GDM1 (cell line): ENCODE measurements at places on chromosomes 4 and X.

GRCh38 chr4:165201806-165202205 is 5.6 kb upstream of the KLHL2 start:
- no peak for DNase-seq

DNA sequence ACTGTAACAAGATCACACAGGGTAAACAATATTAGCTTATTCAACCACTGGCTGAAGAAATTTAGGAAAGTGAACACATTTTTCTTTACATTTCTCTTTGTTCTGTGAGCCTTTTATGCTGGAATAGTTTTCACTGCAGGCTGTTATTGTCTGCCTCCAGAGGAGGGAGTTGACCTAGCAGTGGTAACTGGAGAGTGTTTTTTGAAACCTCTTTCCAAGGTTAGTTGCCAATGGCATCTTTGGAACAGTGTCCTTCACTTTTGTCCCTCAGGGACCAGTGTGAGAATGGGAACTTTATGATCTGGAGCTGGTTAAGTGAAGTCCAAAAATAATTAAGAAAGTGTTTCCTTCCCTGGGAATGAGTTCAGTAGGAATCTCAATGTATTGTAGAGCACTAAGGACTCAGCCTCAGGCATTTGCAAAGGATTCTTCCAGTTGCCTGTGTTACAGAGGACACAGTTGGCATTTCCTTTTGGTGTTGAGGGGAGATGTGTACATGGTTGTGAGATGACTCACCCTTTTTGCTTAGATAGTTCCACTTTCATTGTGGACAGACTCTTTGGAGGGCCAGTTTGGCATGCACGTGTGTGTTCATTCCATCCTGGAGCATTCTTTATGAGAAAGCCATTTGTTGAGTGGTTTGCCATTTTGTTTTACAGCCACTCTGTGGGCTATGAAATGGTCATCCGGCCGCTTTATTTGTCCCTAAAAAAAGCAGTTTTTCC is 61.3 kb downstream of the AR start:
- DNase-seq: no peak

DNA sequence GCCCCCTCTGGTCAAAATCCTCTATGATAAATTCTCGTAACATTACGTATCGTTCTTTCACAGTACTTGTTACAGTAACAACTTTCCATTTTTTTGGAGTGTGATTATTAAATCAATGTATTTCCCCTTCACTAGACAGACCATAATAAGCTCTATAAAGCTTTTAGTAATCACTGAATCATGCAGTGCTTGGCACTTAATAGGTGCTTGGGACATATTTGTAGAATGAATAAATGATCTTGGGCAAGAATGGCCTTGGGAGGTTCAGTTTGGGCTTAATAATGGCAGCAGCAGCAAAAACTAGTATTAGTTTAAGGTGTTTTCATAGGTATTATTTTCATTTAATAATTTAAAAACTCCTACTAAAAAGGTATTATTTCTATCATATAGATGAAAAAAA is 33.4 kb upstream of the SFRP2 start:
- no peak for DNase-seq

GRCh38 chr4:89284828-89285227 is 22.8 kb downstream of the GPRIN3 start:
- no peak for DNase-seq

- no peak for DNase-seq
These were observed 96.6 kb upstream of the BANK1 start for GRCh38 chr4:101693842-101694398.

DNA sequence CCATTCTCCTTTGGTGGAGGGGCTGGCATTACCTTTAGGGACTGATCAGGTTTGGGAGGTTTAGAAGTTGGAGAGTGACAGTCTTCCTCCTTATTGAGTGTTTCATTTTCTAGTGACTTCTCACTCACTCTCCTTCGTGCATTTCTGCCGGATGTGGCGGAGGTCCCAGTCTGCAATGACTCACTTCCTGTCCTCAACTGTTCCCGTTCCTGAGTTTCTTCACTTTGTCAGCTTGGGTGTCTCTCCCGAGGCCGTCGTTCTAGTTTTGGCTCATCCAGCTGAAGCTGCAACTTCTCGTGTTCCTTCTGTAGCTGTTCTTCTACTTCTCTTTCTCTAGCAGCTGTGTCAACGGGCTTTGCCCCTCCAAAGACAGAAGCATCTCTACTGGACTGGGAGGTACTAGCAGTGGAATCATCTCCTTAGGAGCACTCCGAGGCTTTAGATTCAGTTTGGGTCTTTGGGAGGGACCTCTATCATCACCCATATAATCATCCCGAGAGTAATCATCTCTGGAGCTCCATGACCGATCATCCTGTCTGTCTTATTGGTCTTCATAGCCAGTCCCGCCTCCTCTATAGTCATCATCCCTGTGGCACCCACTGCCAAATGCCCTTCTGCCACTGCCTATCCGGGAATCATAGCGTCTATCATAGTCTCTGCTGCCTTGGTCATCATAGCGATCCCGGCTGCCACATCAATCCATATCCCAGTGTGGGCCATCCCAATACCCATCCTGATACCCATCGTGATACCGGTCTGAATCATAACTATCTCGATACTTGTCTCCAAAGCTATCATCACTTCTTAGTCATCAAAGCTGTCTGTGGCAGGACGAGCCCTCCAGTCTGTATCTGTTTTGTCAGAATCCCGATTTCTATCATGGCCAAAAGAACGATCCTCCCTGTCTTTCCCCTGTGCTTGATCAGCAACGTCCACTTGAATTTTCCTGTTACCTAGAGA is 35.3 kb upstream of the VSIG4 start:
- DNase-seq: peak; percentile 72

- DNase-seq: no peak
These were observed 582.0 kb downstream of the ADGRL3 start for GRCh38 chr4:61782133-61782532.
